ENCODE measurements at places on chromosomes 12 and 14. TPM values are rescaled to one million over a fixed set of nuclear protein-coding genes. Genes with fewer than 3 reads are reported as not detected.

Gene MED13L
- total RNA-seq, result 115 TPM

Gene PAPLN
- total RNA-seq, result 9.5 TPM

Gene ANKS1B
- 0.51 TPM for total RNA-seq

Gene ELK3
- total RNA-seq, result 13.1 TPM

Gene NFATC4
- total RNA-seq, result 59.9 TPM

Gene PKP2
- total RNA-seq, result under 0.01 TPM

Gene RAD9B
- total RNA-seq, result 0.77 TPM

Gene SERPINA12
- not detected for total RNA-seq

Gene SDSL
- total RNA-seq, result 12.4 TPM

Gene FAM186B
- 0.51 TPM for total RNA-seq

Gene RNF212B
- not detected for total RNA-seq

Gene CCDC184
- 0.17 TPM for total RNA-seq

Gene CD163L1
- total RNA-seq, result not detected

Gene BCL2L2
- total RNA-seq, result 17.2 TPM

Measured in fibroblast of lung (primary cell).